ENCODE measurements at places on chromosomes 6 and 20. TPM values are rescaled to one million over a fixed set of nuclear protein-coding genes. Genes with fewer than 3 reads are reported as not detected.

Gene GMEB2
- 12.8 TPM for total RNA-seq

Gene PABPC1L
- total RNA-seq = 27.7 TPM

Gene RIPPLY2
- total RNA-seq = 4.9 TPM

Gene MEI4
- 0.86 TPM for total RNA-seq

Gene SPEF1
- total RNA-seq = 0.22 TPM

Gene DEFB132
- not detected for total RNA-seq

Gene DPPA5
- not detected for total RNA-seq

Gene LINC00237
- not detected for total RNA-seq

Gene TAP2
- total RNA-seq = 1.9 TPM

Gene VNN1
- not detected for total RNA-seq

Gene ARMC12
- total RNA-seq = 2.6 TPM

- peak; percentile 59 for DNase-seq
Observed at GRCh38 chr20:19212469-19212815, at the start of gene SLC24A3. Gene SLC24A3, plus strand, starts transcription at chr20:19212642.

DNA sequence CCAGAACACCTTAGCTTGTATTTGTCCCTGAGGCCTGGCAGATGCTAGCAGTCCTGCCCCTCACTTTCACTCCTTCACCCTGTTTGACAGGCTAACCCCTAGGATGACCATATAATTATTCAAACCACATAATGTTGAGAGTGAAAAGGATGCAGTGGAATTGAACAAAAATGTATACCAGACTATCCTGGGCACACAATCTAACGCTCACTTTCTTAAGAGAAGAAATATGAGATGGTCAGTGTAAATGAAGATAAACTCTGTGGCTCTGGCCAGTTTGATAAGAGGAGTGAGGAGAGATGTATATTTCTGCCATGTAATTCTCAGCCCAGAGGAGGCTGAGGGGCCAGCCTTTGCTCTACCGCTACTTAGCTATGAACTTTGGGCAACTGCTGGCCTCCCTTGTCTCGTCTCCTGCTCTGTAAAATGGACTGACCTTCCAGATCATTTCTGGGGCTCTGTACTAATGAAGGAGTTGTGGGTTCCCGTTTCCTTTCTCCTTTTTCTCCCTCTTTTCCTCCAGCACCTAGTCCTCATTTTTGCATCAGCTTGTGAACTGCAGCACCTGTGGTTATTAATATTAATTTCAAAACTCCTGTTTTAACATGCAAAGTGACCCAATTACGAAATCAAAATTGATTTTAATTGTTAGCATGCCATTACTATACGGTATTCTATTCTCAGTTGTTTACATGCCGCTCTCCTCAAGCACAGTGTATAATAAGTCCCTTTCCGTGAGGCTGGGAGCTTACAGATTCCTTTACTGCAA lies 92.5 kb upstream of the IYD start:
- DNase-seq = no peak

DNA sequence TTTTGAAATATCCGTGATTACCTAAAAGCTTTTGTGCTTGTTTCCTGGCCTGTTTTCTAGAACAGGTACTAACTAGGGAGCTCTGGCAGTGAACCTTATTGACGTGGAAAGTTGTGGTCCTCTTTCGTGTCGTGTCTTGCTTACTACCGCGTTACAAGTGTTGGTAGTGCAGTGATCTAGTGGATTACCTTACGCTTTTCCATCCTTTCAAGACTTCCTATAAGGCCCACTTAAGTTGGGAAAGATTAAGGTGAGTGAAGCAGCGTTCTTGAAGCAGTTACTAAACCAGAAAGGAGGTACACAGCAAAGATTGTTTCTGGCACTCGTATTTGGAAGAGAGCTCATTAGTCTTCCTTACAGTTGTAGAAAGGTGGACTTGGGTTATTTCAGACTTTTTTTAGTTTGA lies 1.9 kb downstream of the PNRC1 start:
- DNase-seq = no peak

GRCh38 chr6:79420054-79420453 lies 117.2 kb downstream of the LCA5 start:
- DNase-seq = no peak

DNA sequence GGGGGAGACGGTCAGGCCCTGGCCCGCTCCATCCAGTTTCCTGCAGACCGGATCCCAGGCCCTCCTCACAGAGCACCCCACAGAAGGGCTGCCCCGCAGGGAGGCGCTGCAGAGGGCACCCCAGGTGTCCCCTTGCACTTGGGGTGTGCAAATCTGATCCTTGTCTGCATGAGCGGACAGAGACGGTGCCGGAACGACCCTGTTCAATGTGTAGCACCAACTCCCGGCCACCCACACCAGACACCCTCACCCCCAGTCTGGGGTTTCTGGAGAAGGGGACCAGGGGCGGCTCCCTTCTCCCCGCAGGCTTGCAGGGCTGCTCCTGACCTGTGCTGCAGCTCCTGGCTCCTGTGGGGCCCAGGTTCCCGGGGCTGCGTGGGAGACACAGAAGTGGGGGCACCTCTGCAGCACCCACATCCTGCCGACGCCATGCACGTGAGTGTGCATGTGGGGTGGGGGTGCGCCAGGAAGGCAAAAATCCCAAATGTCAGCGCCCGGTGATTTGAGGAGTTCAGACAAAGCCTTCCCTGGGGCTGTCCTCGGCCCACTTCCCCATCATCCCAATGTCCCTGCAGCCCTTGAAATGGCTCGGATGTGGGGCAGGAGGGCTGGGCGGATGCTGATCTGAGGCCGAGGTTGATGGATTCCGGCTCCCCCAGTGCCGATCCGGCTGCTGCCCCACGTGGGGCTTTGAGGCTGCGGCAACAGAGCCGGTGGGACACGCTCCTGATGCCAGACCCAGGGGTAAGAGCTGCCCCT lies 85.3 kb upstream of the BHLHE23 start:
- DNase-seq = peak; percentile 10

- DNase-seq = no peak
Observed at GRCh38 chr20:23046431-23046830, 3.0 kb downstream of the THBD start.

DNA sequence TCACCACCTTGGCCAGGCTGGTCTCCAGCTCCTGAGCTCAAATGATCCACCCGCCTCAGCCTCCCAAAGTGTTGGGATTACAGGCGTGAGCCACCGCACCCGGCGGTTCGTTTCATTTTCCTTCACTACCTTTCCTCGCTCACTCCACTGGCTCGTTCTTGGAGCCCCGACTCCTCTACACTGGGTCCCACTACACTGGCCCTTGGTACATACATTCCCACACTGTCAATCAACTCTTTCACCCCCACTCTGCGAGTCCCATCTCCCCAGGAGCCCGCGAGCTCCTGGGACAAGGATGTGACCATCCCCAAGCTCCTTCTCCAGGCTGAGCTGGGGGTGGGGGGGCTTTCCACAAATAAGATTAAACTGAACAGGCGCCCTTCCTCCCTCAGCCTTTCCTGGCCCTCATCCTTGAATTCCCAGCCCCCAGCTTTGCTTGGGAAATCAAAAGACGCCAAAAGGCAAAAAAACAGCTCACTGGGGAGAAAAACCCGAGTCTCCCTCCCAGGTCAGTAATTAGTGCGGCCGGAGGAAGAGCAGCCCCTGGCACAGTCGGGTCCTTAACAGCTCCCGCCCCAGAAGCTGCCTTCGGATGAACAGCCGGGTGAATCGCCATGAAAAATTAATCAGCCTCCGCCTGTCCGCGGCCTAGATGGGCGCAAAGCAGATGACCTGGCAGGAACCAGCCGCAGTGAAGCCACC lies 42.8 kb upstream of the LY86 start:
- DNase-seq = no peak

GRCh38 chr20:25369971-25370370 lies 20.7 kb downstream of the ABHD12 start:
- DNase-seq = no peak

GRCh38 chr6:145904391-145904790 lies 59.8 kb downstream of the SHPRH start:
- DNase-seq = no peak

DNA sequence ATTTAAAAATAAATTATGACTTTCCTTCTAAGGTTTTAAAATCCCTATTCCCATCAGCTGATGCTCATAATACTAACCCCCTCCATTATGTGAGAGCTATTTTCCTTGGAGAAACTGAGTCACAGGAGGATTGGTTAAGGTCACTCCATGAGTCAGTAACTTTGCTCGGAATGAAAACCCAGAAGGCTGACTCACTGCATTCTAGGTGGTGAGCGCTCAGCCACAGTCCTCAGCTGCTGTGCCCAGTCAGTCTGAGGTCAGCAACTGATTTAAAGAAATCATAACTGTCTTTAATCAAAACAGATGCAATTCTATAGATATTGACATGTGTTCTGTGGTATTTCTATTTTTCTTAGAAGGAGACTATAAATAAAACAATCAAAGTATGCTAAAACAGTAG lies 359.2 kb downstream of the GJA1 start:
- no peak for DNase-seq

GRCh38 chr6:168260420-168260987 lies 59.1 kb downstream of the DACT2 start:
- DNase-seq = no peak

DNA sequence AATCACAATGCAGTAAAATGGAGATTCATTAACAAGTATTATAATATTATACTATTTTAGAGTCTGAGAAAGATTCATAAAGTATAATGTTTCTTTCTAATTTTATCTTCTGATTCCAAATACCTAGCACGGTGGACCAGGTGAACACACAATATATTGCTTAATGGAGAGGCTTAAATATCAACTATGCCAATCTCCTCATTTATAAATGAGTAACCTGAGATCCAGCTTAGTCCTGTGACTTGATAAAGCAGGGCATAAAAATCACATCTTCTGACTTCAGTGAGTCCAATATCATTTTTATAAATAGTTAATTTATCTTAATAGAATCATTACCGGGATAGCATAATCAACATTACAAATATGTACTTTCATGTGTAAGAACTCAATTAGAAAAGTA lies 144.4 kb upstream of the GJE1 start:
- DNase-seq = no peak

- no peak for DNase-seq
Observed at GRCh38 chr6:134400941-134401340, 83.0 kb upstream of the SGK1 start.

DNA sequence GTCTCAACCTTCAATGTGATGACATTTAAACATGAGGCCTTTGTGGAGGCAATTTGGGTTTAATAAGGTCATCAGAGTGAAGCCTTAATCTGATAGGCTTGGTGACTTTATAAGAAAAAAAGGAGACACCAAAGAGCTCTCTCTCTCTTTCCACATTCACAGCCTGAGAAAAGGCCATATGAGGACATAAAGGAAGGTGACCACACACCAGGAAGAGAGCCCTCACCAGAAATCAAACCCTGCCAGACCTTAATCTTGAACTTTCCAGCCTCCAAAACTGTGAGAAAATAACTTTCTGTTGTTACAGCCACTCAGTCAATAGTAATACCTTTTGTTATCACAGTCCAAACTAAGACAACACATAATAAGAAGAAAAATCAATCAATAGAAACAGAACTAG lies 47.7 kb downstream of the COL12A1 start:
- DNase-seq = no peak

GRCh38 chr6:142803032-142803431 lies 141.9 kb downstream of the HIVEP2 start:
- no peak for DNase-seq

DNA sequence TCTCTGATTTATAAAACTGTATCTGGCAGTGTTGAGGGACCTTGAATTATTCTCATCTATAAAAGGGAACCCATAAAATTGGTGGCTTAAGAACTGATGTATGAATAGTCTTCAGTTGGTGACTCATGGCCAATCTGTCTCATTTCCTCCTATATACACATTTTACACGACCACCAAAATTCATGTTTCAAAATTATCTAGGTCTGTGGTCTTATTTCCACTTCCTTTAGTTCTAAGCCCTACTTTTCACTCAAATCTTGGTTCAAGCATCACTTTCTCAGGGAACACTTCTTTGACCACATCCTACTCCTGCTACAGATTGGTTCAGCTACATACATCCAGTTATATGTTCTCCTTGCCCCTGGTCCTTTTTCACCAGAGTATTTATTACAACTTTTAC lies 18.6 kb upstream of the ENPP1 start:
- DNase-seq = no peak

DNA sequence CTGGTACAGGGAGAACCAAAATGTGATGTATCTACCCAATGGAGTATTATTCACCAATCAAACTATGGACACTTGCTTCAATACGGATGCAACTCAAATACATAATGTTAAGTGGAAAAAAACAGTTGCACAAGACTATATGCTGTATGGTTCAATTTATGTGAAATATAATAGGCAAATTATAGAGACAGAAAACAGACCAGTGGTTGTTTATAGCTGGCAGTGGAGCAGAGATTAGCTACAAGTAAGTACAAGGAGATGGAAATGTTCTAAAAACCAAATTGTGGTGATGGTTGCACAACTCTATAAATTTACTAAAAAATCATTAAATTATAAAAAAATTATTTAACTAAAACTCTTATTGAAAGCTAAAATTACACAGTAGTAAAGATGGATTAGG lies 113.2 kb downstream of the PRDM1 start:
- DNase-seq = no peak

DNA sequence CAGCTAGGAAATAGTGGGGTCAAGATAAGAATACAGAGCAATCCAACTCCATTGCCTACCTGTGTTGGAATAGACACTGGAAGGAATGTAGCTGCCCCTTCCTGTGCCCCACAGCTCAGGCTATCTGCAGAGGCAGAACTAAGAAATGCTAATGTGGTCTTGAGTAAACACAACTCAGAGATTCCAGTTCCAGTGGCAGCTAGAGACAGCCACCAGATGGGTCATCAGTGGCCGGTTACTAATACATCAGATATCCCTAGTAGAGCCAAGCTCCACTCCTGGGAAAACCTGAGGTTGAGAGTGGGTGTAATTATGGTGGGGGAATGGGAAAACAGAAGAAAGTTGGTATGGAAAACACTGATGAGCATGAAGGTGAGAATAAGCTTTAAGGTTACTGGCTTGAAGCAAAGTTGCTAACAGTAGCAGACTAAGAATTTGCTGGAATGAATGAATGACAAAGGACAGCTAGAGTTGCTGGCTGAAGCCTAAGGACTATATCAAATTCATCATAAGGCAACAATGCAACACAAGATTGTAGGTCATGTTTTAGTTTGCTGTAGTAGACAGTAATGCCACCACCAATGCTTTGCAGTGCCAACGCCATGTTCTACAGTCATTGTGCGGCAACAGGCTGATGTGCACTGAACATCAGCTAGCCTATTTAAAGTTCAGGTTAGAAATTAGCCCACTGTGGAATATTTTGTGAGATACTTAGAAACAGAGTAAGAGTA lies 28.3 kb upstream of the FAM83C start:
- DNase-seq = no peak

All from glutamatergic neuron (in vitro differentiated cells).